ENCODE measurements at places on chromosomes 11 and 22.

GRCh38 chr11:130212431-130212961 is 52.9 kb downstream of the ST14 start:
- no peak for DNase-seq

DNA sequence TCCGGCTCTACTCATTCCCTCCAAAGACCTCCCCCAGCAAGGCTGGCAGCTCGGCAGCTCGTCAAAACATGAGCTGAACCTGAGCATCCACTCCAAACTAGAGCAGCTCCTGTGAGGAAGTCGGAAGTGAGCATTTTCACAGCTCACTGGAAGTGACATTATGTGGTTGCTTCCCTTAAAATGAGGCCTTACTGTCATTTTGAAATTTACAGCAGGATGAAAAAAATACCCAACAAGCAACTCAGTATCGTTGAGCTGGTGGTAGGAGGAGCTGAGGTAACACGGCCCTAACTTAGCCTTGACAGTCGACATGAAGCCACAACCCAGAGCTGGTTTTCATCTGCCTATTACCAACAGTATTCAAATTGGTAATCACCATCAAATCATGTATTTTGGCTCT is 38.0 kb upstream of the ARFGAP3 start:
- no peak for DNase-seq

DNA sequence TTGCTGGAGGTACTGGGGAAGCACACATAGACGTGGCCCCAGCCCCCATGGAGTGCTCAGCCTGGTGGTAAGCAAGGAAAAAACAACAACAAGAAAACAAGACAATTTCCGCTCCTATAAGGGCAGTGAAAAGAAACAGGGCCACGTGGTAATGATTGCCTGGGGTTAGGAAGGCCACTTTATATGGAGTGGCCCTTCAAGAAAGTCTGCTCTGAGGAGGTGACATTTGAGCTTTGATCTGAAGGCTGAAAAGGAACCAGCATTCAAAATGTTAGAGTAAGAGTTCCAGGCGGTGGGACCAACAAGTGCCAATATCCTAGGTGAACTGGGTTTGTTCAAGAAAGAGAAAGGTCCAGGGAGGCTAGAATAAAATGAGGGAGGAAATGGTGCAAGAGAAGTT is 87.6 kb downstream of the SCN3B start:
- no peak for DNase-seq

GRCh38 chr22:46834021-46834737 is 71.7 kb downstream of the TBC1D22A start:
- DNase-seq = no peak

- no peak for DNase-seq
Measured at GRCh38 chr11:6871278-6871677, 5.1 kb upstream of the OR10A4 start.

- DNase-seq = no peak
Measured at GRCh38 chr22:30931541-30932300, 36.9 kb downstream of the MORC2 start.

GRCh38 chr11:64001484-64002420 is 15.5 kb downstream of the OTUB1 start:
- no peak for DNase-seq

GRCh38 chr11:62169935-62170334 is 20.1 kb upstream of the SCGB1D1 start:
- no peak for DNase-seq

GRCh38 chr11:27174672-27175210 is 134.1 kb downstream of the BBOX1 start:
- DNase-seq = no peak

DNA sequence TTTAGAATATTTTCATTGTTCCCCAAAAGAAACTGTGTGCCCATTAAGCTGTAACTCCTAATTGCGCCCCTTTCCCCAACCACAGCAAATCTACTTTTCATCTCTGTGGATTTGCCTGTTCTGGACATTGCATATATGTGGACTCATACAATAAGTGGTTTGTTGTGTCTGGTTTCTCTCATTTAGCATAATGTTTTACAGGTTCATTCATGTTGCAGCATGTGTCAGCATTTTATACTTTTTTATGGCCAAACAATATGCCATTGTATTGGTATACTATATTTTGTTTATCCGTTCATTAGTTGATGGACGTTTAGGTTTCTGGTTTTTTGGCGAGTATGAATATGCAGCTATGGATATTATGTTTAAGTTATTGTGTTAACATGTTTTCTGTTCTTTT is 23.8 kb downstream of the NUCB2 start:
- no peak for DNase-seq

GRCh38 chr11:60077216-60077817 is 11.1 kb upstream of the MS4A2 start:
- no peak for DNase-seq

DNA sequence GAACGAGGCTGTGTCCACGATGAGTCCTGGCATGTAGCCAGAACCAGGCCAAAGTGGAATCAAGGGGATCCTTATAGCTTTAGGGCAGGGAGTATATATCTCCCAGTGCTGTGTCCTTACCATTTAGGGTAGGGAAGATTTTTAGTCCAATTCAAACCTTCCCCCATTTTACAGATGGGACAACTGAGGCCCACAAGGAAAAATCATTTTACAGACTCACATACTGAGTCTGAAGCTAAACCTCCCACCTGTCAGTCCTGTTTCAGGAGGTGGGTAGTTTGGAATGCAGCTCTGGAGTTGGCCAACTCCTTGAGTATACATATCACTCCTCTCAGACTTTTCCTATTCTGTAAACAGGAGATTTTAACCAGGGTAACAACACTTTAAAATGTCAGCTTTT is 33.1 kb upstream of the TFIP11 start:
- no peak for DNase-seq

- DNase-seq = no peak
Measured at GRCh38 chr11:71298761-71299181, 46.4 kb upstream of the SHANK2 start.

DNA sequence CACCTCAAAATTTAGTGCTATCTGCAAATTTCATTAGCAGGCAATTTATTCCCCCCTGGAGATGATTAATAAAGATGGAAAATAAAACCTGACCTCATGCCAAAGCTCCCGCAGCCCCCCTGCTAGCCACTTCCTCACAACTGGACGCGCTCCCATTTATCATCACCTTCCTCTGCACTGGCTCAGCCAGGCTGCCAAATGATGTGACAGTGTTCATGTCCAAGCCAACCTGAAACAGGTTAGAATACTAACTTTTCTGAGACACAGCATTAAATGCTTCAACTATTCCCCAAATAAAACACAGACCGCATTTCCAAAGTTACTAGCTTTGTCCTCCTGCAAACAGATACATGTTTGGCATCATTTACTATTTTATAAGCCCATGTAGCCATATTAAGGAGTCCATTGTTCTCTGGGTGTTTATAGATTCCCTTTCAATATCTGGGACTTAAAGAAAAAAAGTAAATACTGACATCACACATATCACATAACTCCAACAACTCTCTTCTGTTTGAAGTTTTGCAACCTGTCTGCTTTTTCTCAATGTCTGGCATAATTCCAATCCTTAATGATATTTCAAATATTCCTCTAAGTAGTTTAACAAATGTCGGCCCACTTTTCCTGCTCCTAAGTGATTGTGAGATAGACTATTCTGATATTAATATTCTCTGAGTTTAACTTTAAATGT is 829.7 kb upstream of the FAT3 start:
- no peak for DNase-seq

DNA sequence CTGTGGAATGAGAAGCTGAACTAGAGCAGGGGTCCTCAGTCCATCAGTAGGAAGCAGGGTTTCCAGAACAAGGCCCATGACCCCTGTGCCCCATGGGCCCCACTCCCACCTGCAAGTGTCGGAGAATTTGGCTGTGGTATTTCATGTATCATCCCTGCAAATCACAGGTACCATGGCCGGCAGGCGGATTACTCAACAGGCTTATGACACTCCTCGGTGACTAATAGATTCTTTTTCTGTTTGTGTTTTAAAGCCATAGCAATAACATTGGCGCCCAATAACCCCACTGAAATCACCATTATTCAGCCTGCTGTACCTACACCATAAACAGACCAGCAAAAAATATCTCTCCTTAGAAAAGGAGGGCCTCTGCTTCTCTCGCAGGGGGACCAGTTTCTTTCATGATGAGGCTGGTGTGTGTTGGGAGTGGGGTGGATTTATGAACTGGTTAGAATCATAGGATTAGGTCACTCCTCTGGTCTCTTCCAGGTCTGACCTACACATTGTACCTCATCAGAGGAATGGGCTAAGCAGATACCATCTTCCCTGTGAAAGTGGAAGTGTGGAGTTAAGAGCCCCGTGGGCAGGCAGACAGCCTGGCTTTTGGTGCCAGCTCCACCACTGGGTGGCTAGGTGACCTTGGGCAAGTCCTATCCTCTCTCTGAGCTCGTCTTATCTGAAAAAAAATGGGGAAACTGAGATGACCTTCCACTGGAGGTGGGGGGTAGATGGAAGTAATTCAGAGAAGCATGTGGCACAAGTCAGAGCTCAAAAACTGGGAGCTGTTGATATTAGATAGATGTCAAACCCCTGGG is 60.2 kb upstream of the WNT11 start:
- no peak for DNase-seq

DNA sequence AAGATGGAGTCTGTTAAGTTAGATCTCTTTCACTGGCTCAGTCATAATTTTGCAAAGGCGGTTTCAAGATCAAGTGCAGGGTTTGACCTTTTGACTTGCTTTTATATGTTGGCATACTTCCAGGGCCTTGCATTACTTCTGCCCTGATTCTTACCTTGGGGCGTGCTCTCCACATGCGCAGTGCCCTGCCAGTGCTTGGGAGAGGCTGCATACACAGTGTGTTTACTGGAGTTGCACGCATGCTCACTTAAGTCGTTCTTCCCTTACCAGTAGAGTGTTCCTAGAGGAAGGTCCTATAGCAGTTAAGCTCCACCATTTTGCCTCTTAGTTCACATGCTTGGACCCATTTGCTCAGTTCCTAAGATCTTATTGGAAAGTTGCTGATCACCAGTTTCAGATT is 21.0 kb upstream of the TMEM123 start:
- DNase-seq = no peak

DNA sequence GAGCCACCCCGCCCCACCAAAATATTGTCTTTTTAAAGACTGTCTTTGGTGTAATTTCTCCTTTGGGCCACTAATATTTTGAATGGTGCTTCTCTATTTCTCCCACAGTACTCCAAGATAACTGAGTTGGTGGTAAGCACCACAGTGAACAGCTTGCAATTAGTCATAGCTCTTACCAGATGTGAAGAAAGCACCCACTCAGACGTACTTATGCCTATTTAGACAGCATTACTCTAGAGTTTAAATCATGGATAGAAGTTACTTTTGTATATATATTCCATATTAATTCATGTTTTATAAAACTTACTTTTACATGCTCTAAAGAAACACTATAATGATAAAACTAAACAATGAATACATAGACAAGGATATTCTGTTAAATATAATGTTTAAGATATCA is 12.7 kb downstream of the ANO3 start:
- DNase-seq = no peak

- DNase-seq = no peak
Measured at GRCh38 chr11:96620464-96621044, 230.7 kb downstream of the JRKL start.

GRCh38 chr22:28989484-28989883 is 72.1 kb downstream of the C22orf31 start:
- DNase-seq = no peak

GRCh38 chr11:47071791-47072261 is 104.9 kb downstream of the ARFGAP2 start:
- DNase-seq = no peak

- no peak for DNase-seq
Measured at GRCh38 chr11:96256215-96257011, 86.6 kb downstream of the MAML2 start.

GRCh38 chr22:48870436-48870835 is 957.2 kb downstream of the BRD1 start:
- DNase-seq = no peak

DNA sequence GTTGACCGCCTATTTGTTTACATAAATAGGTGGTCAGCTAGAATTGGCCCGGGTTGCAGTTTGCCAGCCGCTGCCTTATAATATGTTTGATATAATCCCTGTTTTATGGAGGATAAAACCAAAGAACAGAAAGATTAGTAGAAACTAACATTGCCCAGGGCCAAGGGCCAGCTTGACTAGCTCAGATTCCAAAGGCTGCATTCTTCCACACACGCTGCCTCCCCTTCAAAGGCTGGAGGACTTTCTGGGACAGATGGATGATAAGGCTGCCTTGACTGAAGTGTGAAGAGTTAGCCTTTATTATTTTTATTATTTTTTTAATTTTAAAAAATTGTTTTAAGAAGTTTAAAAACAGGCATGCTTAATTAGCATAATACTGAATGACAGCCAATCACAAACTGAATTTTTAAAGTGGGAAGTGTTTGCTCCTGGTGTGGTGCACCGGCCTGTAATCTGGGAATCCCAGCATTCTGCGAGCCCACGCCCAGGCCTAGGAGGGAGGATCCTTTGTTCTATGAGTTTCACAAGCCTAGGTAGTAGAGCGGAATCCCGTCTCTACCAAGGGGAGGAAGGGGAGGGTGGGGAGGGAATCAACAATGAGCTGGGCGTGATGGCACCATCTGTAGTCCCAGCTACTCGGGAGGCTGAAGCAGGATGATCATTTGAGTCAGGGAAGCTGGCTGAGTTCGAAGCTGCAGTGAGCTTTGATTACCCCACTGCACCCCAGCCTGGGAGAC is 114.9 kb downstream of the NAV2 start:
- DNase-seq = no peak

GRCh38 chr11:38968951-38969350 is 2370.9 kb upstream of the RAG2 start:
- no peak for DNase-seq

DNA sequence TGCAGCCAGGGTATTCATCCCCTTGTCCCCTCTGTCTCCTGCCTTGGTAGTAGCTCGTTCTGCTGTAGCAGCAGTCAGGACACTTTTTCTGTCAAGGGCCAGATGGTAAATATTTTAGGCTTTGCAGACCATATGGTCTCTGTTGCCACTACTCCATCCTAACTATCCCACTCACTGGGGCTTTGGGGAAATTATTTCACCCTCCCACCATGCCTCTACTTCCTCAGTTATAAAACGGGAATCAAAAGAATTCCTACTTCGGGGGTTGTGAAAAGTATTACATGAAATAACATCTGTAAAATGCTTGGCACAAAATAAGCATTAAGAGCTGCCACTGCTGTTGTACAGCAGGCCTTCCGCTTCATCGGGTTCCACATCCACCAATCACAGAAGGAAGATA is 89.9 kb upstream of the LDLRAD3 start:
- DNase-seq = no peak

Data from stimulated activated CD4-positive, alpha-beta T cell treated with anti-CD3 and anti-CD28 coated beads, Interleukin-2, amount 100 ng/mL, for 48 hours (primary cell).